ENCODE measurements at places on chromosomes 6 and 20.

- no peak for DNase-seq
Measured at GRCh38 chr6:85436411-85436810, 13.5 kb upstream of the NT5E start.

DNA sequence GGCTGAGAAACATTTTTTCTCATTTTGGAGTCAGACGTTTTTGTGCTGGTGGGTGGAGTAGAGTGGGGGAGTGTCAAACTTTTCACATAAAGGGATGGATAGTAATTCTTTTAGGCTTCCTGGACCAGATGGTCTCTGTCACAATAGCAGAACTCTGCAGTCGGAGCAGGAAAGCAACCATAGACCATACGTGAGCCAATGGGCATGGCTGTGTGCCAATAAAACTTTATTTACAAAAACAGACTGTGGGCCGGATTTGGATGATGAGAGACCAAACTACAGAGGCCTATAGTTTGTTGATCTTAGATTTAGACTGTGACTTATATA lies 70.8 kb upstream of the SLC22A23 start:
- DNase-seq: no peak

- DNase-seq: no peak
Measured at GRCh38 chr6:3868544-3868943, 19.4 kb downstream of the FAM50B start.

DNA sequence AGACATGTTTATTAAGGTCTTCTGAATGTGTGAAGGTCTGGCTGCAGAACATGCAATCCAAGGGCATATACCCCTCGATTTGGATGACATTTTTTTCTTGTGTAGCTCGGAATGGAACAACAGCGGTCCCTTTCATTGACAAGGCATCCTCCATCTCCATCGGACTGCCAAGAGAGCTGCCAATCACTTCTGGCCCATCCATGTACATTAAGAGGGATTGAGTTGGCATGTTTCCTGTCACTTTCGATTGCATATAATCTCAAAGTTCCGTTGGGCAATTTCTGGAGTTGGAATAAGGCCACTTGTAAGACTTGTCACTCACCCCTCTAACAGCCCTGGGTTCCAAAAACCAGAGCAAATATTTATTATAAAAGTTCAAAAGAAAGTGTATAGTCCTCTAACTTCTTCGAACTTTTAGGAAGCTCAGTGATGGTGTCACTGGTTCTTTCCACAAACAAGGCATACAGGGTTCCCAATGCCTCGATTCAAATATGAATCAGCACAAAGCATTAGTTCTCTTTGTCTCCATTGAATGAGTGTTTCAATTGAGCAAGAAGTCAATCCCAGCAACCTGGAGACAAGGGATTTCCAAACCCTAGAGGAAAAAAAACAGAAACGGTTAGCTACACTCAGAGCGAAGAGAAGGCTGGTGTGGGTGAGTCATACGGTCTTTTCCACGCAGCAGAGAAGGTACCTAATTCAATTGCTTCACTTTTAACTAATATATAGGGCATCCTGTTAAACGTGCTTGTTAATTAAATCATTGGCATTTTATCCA lies 10.9 kb downstream of the ZNF217 start:
- peak; percentile 56 for DNase-seq

GRCh38 chr6:132888701-132889100 lies 74.3 kb downstream of the RPS12 start:
- no peak for DNase-seq

- no peak for DNase-seq
Measured at GRCh38 chr6:100617633-100618350, 153.1 kb upstream of the SIM1 start.

DNA sequence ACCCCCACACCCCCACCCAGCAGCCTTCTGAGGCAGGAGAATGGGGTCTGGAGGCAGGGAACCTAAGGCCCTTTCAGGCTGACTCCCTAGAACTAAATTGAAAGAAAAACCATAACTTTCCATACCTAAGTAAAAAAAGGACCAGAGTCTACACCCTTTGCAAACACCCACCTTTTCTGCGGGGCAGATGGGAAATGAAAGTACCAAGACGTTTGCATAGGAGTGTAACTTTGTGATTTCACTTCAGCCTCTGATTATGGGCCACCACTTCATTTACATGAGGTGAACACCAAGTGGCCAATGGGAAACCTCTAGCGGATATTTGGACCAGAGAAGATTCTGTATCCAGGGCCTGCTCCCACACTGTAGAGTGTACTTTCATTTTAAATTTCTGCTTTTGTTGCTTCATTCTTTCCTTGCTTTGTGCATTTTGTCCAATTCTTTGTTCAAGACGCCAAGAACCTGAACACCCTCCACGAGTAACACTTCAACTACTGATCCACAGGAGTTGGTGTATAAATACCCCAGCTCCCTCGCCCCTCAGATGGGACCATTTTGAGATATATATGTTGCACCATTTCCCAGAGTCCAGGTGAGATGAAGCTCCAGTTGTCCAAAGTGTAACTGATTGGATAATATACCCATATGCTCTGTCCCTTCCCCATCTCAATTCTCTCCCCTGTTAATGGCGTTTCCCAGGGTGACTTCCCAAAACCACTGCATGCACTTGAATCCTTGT lies 18.9 kb upstream of the SRSF6 start:
- DNase-seq: no peak

- DNase-seq: no peak
Measured at GRCh38 chr6:144330017-144330987, 45.2 kb downstream of the UTRN start.

- DNase-seq: no peak
Measured at GRCh38 chr6:48325701-48326100, 214.7 kb upstream of the PTCHD4 start.

DNA sequence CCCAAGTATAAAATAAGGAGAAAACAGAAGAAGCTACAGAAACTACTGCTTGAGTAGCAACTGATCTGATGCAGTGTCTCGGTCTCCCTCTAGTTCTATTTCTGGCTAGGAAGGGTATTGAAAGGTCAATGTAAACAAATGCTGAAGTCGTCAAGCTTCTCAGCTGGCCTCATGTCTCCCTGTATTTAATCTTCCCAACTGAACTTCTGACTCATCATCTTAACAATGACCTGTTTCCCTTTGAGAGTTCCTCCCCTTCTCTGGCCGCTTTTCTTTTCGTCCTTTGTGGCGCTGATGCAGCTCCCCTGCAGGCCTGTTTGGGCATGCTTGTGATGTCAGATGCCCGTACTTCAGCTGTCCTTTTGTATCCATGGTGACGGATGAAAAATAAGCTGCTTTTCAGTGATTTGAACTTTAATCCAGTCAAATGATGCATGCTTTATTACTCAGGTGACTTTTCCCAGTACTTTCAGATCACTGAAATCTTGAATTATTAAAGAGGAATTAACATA lies 7.8 kb upstream of the LCA5 start:
- peak; percentile 8 for DNase-seq

GRCh38 chr6:62441182-62441581 lies 155.2 kb upstream of the KHDRBS2 start:
- no peak for DNase-seq

DNA sequence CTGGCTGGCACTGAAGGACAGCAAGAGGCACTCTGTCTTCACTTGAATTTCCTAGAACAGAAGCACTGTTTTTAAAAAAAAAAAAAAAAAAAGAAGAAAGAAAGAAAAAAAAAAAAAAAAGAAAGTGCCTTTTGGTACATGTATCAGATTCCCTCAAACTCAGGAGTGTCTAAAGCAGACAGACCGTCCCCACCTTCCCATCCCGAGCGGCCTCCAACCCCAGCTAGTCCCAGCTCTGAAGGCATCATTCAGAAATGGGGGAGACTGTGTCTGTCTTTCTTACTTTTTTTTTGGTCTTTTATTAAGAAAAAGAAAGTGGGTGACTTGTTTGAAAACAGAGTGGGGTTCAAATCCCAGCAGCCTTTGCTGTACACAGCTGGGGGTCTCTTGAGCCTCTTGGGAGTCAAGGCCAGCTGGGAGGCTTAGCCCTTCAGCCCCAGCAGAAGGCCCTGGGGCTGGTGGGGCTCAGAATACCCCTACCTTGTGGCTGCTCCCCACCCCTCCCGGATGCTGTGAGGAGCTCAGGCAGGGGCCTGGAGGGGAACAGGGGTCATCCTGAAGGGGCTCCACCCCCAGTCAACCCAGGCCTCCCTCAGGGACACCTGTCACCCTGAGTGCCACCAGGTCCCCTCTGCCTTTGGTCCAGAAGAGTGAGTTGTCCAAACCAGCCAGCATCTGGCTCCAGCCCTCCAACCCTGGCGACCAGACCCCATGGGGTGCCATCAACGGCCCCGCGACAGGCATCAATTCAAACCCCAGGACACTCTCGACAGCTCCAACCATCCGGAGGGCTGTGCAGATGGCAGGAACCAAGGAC lies 128.3 kb downstream of the TAF4 start:
- no peak for DNase-seq

DNA sequence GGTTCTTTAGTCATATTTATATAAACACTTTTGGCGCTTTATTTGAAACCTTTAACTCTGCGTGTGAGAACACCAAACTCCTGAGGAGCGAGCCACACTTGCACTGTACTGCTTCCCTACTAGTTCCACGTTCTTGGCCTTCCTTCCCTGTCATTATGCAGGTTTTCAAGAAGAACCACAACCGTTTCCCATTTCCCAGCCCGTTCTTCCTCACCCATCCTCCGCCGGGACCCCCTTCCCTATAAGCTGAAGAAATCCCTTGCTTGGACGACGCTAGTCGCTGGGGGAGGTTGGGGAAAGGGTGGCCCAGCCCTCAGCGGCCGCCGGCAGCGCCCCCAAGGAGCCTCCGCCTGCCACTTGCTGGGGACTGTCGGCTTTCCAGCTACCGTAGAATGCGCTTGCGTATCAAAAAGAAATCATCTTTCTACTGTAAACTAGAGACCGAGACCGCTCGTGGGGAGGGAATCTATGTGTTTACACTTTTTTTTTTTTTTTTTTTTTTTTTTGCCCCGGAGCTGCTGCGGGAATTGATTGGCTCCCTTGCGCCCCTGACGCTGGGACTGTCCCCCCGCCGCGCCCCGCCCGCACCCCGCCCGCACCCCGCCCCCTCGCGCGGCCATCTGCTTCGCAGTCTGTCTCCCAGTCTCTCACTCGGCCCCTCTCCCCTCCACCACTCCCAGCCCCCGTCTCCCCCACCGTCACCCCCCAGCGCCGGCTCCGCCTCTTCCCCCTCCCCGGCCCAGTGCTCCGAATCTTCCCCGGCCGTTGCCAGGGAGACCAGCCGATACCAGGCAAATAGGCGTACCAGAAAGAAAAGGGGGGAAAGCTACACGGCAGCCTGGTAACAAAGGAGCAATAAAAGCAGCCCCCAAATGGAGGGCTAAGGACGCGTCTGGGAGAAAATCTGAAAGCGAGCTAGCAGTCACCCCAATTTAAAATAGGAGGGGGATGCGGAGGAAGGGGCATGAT lies 2.3 kb upstream of the MARCKS start:
- DNase-seq: peak; percentile 6

DNA sequence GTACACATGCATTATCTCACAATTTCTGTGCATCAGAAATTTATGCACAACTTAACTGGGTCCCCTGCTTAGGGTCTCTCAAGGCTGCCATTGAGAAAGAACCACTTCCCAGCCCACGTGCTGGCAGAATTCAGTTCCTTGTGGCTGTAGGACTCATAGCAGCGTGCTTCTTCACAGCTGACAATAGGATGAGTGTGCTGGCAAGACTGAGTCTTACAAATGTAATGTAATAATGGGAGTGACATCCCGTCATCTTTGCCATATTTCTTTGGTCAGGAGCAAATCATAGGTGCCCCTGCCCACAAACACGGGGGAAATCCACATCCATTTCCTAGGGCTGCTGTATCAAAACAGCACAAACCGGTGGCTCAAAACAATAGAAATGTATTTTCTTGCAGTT lies 77.4 kb downstream of the FIG4 start:
- DNase-seq: no peak

DNA sequence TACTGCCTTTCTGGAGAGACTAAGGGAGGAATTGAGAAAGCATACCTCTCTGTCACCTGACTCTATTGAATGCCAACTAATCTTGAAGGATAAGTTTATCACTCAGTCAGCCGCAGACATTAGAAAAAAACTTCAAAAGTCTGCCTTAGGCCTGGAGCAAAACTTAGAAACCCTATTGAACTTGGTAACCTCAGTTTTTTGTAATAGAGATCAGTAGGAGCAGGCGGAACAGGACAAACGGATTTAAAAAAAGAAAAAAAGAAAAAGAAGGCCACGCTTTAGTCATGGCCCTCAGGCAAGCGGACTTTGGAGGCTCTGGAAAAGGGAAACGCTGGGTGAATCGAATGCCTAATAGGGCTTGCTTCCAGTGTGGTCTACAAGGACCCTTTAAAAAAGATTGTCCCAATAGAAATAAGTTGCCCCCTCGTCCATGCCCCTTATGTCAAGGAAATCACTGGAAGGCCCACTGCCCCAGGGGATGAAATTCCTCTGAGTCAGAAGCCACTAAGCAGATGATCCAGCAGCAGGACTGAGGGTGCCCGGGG lies 43.1 kb upstream of the RNF182 start:
- no peak for DNase-seq

- no peak for DNase-seq
Measured at GRCh38 chr6:89952105-89952671, 57.9 kb downstream of the GJA10 start.
